ENCODE measurements at places on chromosomes 13 and 19. TPM values are rescaled to one million over a fixed set of nuclear protein-coding genes. Genes with fewer than 3 reads are reported as not detected.

The ZNF135 gene
- 1.5 TPM for total RNA-seq

The DACT3 gene
- 1.0 TPM for total RNA-seq

The FUT1 gene
- total RNA-seq, result 1.3 TPM

The NAPSA gene
- 0.28 TPM for total RNA-seq

The PODNL1 gene
- not detected for total RNA-seq

The FPR3 gene
- total RNA-seq, result 7.8 TPM

The SERPINE3 gene
- total RNA-seq, result not detected

DNA sequence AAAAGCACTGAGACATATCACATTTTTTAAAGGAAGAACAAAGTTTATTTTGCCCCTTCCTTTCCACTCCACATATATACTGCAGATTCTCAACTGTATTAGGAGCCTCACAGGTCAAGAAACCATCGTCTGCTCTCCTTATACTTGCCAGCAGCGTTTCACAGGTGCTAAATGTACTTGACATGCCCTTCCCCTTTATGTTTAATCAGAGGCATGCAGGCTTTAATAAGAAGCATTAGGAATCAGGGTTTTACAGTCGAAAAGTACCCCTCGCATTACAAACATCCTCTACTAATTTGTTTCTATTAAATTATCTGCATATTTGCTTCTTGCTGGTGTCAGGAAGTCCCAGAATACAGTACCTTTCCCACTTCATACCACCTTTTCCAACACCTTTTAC, 3.7 kb upstream of the RAP2A start:
- no peaks in the 10 kb centered on the region for H3K4me1 ChIP-seq
- DNase-seq, result no peak
- H3K36me3 ChIP-seq, result no peaks in the 10 kb centered on the region
- no peaks in the 10 kb centered on the region for H3K27me3 ChIP-seq
- no peak overlapping the region for H3K27ac ChIP-seq

DNA sequence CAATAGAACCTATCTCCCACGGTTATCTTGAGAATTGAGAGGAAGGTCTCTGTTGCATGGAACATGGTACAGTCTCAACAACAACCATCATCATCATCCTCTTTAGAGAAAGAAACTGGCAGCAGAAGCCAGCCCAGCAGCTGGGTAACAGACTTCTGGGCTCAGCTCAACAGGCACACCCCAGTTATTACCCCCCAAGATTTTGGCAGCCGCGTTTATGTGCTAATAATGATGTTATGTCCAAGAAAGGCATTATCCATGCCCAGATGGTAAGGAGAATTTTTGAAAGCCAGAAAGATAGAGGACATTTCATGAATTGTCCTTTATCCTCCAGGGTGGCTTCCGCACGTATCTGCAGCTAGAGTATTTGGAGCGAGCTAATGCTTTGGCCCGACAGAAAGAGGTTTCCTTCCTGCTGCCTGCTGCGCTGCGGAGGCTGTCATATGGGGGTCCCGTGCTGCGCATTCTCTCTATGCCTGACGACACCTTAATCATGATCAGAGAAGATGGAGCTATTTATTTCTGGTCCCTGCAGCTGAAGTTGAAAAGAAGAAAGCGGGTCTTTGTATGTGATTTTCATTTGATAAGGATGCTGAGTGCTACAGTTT, 89.9 kb downstream of the TEX26 start:
- no peak overlapping the region for H3K4me3 ChIP-seq
- no peaks in the 10 kb centered on the region for H3K4me1 ChIP-seq
- DNase-seq, result no peak
- H3K27me3 ChIP-seq, result peaks cover 7% of the 10 kb centered on the region
- H3K27ac ChIP-seq, result no peak overlapping the region
- no peaks in the 10 kb centered on the region for H3K36me3 ChIP-seq

DNA sequence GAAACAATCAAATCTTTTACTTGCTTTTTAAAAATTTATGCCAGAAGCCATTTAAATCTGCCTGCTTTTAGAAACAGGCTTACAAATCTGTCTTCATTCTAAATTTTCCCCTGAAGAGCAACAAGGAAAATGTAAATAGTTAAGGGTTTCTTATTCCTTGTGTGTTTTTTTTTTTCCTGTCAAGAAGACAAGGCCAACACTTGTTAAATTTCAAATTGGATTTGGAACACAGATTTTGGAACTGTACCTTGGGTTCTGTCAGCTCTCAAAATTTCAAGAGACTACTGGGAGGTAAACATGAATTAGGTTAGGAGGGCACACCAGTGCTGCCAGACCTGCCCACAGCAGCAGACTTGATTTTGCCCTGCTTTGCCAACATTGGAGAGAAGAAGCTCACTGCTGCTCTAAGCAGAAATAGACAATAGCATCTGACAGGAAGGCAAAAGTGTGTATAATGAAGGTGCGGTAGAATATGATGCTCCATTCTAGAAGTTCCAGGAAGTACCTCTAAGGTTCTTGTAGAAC, 121.7 kb downstream of the NHLRC3 start:
- H3K4me1 ChIP-seq, result no peaks in the 10 kb centered on the region
- DNase-seq, result no peak

GRCh38 chr13:60335531-60335930, 61.5 kb upstream of the TDRD3 start:
- H3K27ac ChIP-seq, result no peak overlapping the region
- H3K4me3 ChIP-seq, result no peak overlapping the region
- no peaks in the 10 kb centered on the region for H3K36me3 ChIP-seq
- no peaks in the 10 kb centered on the region for H3K4me1 ChIP-seq
- DNase-seq, result no peak

GRCh38 chr13:99380921-99381645, 73.9 kb upstream of the GPR183 start:
- no peak overlapping the region for H3K27ac ChIP-seq
- no peaks in the 10 kb centered on the region for H3K27me3 ChIP-seq
- no peak overlapping the region for H3K4me3 ChIP-seq
- peak; percentile 24 for DNase-seq
- H3K36me3 ChIP-seq, result peaks cover 13% of the 10 kb centered on the region

DNA sequence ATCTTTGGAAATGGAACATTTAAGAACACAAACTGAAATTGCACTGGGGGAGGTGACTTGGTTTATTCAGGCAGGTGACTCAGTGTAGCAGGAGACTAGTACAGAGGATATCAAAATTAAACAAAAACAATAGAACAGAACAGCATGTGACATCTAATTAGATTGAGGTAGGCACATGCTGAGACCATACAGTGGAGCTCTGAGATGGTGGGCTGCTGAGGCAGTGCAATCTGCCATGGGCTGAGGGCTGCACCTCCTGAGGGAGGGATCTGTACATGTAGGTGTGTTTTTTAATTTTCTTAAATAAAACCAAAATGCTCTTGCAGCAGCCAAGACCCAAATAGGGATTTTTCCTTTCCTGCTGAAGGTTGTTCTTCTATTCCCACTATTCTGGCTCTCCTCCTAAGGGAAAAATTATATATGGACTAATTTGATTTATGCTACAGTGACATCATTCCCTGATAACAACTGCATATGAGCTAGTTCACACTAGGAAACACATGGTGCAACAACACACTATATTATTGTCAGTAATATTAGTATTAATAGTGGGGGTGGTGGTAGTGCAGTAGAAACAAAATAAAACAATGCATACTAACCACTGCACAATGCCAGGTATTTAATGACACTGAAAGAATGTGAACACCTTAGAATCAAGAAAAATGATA, 48.0 kb downstream of the LNX2 start:
- H3K36me3 ChIP-seq, result peaks cover 2% of the 10 kb centered on the region
- no peaks in the 10 kb centered on the region for H3K27me3 ChIP-seq
- H3K4me1 ChIP-seq, result no peaks in the 10 kb centered on the region
- no peak for DNase-seq
- no peak overlapping the region for H3K27ac ChIP-seq
- no peak overlapping the region for H3K4me3 ChIP-seq

- no peaks in the 10 kb centered on the region for H3K36me3 ChIP-seq
- H3K27me3 ChIP-seq, result no peaks in the 10 kb centered on the region
- no peak for DNase-seq
- H3K4me1 ChIP-seq, result peaks cover 23% of the 10 kb centered on the region
Measured at GRCh38 chr19:49148044-49148682, 7.0 kb downstream of the HRC start.

- peaks cover 29% of the 10 kb centered on the region for H3K4me1 ChIP-seq
- no peak overlapping the region for H3K27ac ChIP-seq
- H3K36me3 ChIP-seq, result no peaks in the 10 kb centered on the region
- no peak overlapping the region for H3K4me3 ChIP-seq
- no peak for DNase-seq
Measured at GRCh38 chr13:94708031-94708859, 4.1 kb downstream of the SOX21 start.
